Activated CD8-positive, alpha-beta memory T cell treated with anti-CD3 and anti-CD28 coated beads, Interleukin-2, amount 50 U/mL, for 4 hours (primary cell): ENCODE measurements at places on chromosomes 6 and 20.

DNA sequence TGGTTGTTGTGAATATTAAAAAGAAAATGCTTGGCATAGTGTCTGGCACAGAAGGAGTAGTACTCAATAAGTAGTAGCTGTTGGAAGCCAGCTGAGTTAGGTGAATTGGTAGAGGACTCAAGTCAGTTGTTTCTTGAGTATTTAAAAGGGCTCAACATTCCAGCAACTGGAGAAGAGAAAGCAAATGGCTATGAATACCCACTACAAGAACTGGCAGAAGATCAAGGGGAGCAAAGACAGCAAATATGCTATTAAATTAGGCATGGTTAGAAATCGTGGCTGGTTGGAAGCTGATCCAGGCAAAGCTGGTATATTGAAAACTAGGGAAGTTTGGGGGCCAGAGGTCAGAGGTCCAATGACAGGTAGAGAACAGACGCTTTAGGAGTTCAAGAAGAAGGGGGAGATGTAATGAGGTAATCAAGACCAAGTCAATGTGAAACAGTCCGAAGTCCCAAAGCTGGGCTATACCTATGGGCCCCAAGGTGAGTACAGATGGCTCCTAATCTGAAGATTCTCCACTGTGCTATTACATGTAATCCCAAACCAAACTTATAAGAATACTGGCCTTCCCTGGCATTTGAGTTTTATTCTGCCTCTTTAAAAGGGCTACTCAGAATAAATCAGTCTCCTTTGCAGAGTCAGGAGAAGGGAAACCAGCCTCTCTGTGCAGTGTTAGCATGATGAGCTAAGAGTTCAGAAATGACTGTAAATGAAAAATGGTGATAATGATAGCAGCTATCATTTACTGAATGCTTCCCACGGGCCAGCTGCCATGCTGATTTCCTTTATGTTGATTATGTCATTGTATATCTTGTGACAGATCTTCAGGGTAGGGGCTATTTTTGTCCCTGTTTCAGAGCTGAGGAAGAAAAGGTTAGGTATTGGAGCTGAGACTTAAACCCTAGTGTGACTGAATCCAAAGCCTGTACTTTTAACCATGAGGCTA is 122.3 kb downstream of the ANKS1A start:
- DNase-seq, result no peak

GRCh38 chr20:50543326-50543725 is 33.1 kb downstream of the PTPN1 start:
- no peak for DNase-seq

DNA sequence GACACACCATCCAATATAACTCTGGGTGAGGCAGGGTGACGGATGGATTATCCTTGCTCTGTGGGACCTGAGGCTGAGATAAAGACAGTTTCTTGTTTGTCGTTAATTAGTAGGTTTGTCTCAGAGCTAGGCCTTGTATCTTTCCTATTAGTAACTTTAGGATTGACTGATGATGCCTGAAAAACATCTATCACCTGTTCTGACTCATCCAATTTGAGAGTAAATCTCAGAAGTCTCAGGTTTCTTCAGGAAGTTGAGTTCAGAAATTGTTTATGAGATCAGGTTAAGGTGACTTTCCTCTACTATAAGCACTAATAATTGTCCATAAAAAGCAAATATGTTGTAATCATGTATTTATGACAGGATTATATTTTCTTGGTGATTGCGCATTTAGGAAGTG is 129.5 kb upstream of the SUPT3H start:
- no peak for DNase-seq

GRCh38 chr20:5482791-5483190 is 166.0 kb upstream of the PROKR2 start:
- no peak for DNase-seq

DNA sequence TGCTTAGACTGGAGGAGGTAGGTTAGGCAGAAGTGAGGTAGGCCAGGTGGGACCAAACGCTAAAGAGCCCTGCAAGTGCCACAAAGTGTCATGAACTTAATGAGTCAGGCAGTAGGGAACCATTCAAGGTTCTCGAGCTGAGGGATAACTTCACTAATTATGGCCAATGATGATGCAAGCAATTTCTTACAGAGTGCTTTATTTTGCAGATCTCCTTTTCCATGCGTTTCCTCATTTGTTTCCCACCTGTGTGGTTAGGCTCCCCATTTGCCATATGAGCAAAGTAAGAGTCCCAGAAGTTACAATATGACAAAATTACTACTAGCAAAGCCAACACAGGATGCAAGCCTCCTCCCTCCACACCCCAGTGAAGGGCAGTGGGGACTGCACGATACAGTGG is 36.5 kb upstream of the PSMF1 start:
- no peak for DNase-seq

GRCh38 chr6:166907373-166907841 is 48.9 kb downstream of the RNASET2 start:
- no peak for DNase-seq

- no peak for DNase-seq
Observed at GRCh38 chr6:155782320-155782731, 326.7 kb upstream of the NOX3 start.

DNA sequence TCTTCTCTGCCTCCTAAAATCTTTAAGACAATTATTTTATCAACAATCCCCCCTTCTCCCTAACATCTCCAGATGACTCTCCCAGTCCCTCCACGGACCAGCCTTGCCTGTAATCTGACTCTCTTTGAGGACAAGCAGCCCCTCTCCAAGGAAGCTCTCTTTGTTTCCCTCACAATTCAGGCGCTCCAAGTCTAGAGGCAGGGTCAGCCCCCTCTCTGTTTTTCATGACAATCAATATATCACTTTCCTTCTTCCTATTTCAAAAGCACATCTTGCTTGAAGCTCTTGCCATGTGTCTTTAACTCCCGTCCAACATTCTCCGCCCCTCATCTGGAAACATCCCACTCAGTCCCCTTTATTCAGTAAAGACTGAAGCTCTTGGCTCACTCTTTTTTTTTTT is 393.4 kb upstream of the SULF2 start:
- DNase-seq, result no peak

GRCh38 chr20:17583126-17583525 is 13.3 kb downstream of the DSTN start:
- no peak for DNase-seq
